A172 (cell line): ENCODE measurements at places on chromosomes 6 and 20. TPM values are rescaled to one million over a fixed set of nuclear protein-coding genes. Genes with fewer than 3 reads are reported as not detected.

DNA sequence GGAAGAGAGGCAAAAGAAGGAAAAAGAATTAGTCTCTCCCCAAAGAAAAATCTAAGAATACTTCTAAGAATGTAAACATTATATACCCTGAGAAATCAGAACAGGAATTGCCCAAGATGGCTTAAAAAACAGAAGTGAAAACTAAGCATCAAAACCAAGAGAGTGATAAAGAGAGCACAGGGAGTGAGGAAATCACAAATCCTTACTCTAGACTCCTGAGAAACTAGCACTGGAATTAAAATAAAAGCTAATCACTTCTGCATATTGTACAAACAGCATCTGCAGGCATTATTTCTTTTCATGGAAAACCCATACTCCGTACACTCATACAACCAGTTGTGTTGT, 285.7 kb downstream of the BTBD9 start:
- DNase-seq, result no peak

Gene TINAG
- not detected in 2 replicates for total RNA-seq

DNA sequence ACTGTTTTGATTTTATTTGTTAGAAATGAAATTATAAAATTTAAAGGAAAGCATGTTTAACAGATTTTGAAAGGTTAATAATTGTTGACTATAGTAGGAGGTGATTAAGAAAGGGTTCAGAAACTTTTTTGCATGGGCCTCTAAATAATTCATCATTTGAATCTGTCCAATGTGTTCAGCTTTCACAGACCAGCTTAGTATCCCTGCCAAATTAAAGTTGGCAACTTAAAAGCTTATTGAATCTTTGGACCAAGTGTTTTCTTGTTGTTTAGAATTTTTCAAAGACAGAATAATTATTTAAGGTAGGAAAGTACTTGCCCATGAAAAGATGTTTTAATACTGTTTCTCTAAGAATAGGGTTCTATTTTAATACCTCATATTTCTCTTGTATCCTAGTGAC, 466.0 kb downstream of the GJA1 start:
- no peak for DNase-seq

Gene CRISP2
- not detected in 2 replicates for total RNA-seq

- DNase-seq, result no peak
Observed at GRCh38 chr6:36313649-36313936, 23.1 kb downstream of the BNIP5 start.

DNA sequence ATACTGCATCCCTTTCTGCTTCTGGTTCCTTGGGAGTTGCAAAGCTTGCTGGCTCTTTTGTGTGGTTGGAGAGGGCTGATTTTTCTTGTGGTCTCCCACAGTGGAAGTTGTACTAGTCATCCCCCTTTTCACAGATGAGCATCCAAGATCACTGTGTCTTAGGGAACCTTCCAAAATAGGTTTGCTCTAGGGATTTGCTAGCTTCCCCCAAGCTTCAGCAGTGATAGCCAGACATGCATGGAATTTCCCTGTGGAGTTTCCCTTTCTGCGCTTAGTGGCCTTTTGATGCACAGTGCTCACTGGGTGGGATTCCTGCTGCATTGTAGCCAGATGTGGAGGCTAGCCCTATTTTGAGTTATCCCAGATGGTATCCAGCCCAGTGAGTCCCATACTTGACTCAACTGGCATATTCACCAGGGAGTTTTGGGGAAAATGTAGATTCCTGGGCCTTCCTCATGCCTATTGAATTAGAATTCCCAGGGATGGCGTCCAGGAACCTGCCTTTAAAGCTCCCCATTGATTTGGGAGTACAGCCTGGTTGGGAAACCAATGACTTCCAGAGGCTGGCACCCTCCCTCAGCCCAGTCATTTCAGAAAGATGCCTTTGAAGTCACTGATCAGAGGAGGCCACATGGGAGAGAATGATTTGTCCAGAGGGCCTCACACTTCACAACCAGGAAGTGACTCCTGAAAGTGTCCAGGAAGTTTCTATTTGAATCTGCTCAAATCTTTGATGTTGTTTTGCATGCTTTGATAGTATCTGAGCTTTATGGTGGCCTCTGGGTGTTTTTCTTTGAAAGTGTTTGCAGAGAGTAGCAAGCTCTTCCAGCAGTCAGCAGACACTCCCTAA, 25.9 kb downstream of the PPARD start:
- DNase-seq, result peak; percentile 63

- DNase-seq, result no peak
Observed at GRCh38 chr6:63502156-63502555, 70.1 kb upstream of the LOC128125822 start.

DNA sequence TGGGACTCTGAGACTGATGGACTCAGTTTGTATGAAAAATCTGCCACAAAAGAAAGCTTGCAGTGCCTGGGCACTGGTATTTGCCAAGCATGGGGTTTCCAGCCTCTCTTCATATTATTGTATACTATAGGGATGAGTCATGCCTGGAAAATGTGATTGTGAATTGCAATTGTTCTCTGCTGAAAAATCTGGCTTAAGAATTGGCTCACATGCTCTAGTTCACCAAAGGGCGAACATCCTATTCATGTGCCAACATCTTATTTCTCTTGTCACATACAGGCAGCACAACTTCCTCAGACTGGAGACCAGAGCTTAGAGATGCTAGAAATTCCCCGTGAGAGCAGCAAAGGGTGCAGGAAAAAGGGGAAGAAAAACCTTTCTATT, 103.6 kb upstream of the KCNK16 start:
- peak; percentile 90 for DNase-seq
